ENCODE measurements at places on chromosomes 7 and 10. TPM values are rescaled to one million over a fixed set of nuclear protein-coding genes. Genes with fewer than 3 reads are reported as not detected.

The SORBS1 gene
- 0.72 TPM for total RNA-seq

The TMEM26 gene
- total RNA-seq = not detected

The TWIST1 gene
- 16.4 TPM for total RNA-seq

The PPRC1 gene
- total RNA-seq = 12.3 TPM

The CPVL gene
- 3.4 TPM for total RNA-seq

The BICC1 gene
- 1.9 TPM for total RNA-seq

The H2BK1 gene
- total RNA-seq = not detected

The POLL gene
- 9.4 TPM for total RNA-seq

The IRF5 gene
- 8.9 TPM for total RNA-seq

The MIOS gene
- 53.7 TPM for total RNA-seq

The TRIM73 gene
- 1.3 TPM for total RNA-seq

The PLCE1 gene
- 0.85 TPM for total RNA-seq

The PRKAR2B gene
- 0.24 TPM for total RNA-seq

The NKX2-3 gene
- not detected for total RNA-seq

The ATRNL1 gene
- 0.43 TPM for total RNA-seq

The RAB19 gene
- total RNA-seq = not detected

The SP4 gene
- total RNA-seq = 4.5 TPM

The TRRAP gene
- 12.8 TPM for total RNA-seq

The SEMA4G gene
- total RNA-seq = 0.21 TPM

The ZNF775 gene
- 3.8 TPM for total RNA-seq

The DNAJC1 gene
- total RNA-seq = 80.4 TPM

The GHRHR gene
- not detected for total RNA-seq

The PNLIPRP3 gene
- total RNA-seq = 13.0 TPM

The SLC29A4 gene
- 11.6 TPM for total RNA-seq

The OPN1SW gene
- not detected for total RNA-seq

The GIMAP5 gene
- 0.64 TPM for total RNA-seq

The THSD7A gene
- total RNA-seq = 0.48 TPM

The ZDHHC4 gene
- 96.1 TPM for total RNA-seq

The CSGALNACT2 gene
- 14.5 TPM for total RNA-seq

The AKR1C3 gene
- 246 TPM for total RNA-seq

The MYL10 gene
- not detected for total RNA-seq

The ZNF273 gene
- total RNA-seq = 1.9 TPM

The AGAP5 gene
- total RNA-seq = 0.96 TPM

The HOXA11 gene
- total RNA-seq = not detected

The WDR91 gene
- 17.1 TPM for total RNA-seq

The TSPAN13 gene
- 32.2 TPM for total RNA-seq

All from tracheal epithelial cell (primary cell).